Progenitor cell of endocrine pancreas (in vitro differentiated cells): ENCODE measurements at places on chromosomes 4 and X. TPM values are rescaled to one million over a fixed set of nuclear protein-coding genes. Genes with fewer than 3 reads are reported as not detected.

GRCh38 chr4:143668930-143669552 is 31.4 kb downstream of the FREM3 start:
- no peak for DNase-seq

DNA sequence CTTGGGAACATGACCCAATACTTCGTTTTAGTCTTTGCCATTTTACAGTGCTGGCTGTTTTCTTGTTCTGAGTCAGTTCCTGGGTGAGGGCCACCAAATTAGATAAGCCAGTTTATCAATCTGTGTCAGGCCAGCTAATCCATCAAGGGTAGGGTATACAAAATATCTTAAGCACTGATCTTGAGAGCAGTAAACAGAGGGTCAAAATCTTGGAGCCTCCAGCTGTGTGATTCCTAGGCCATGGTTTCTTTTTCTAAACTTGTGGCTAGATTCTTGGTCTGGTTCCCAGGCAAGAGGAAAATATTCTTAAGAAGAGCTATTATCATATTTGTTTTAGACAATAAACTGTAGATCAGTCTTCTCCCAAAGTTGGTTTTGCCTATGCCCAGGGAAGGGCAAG is 1396.6 kb upstream of the PABPC4L start:
- DNase-seq = no peak

- no peak for DNase-seq
These were observed 443.3 kb downstream of the GBA3 start for GRCh38 chr4:23135792-23136645.

GRCh38 chrX:11886745-11887144 is 128.7 kb downstream of the MSL3 start:
- no peak for DNase-seq

DNA sequence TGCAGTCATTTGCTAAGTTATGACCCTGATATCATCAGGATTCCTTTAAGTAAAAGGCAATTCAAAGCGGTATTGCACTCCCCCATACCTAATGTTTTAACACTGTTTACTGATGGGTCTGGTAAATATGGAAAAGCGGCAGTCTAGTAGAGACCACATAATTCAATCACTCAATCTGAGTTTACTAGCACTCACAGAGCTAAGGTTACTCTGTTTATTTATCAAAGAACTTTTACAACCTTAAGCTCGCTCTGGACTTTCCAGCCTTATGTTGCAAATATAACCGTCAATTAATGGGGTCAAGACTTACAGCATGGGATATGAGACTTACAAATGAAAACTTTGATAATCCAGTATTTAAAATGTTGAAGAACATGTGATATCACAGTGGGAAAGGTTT is 124.5 kb upstream of the ZCCHC13 start:
- no peak for DNase-seq

- no peak for DNase-seq
These were observed 71.3 kb downstream of the GLRA3 start for GRCh38 chr4:174757736-174758135.

DNA sequence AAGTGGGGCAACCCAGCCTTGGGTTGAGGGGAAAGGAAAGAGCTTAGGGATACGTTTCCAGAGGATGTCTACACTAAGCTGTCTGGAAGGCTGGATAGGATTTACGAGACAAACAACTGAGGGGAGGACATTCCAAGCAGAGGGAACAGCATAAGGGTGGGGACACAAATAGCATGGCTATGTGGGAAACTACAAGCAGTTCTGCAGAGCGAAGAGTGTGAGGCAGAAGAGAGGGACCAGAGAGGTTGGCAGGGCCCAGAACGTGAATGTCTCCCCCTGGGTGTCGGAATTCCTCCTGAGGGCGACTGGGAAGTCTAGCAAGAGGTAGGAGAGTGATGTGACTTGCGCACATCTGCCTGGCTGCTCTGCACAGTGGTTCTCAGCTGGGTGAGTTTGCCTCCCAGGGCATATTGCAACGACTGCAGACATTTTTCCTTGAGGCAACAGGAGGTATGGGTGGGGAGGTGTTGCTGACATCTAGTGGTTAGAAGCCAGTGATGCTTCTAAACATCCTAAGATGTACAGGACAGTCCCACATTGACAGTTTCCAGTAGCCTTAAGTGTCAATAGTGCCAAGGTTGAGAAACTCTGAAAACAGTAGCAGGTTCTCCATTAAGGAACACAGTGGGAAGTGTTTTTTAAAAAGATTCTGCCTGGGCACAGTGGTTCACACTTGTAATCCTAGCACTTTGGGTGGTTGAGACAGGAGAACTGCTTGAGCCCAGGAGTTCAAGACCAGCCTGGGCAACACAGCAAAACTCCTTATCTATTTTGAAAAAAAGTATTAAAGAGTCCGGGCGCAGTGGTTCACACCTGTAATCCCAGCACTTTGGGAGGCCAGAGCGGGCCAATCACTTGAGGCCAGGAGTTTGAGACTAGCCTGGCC is 9.2 kb downstream of the NDUFA1 start:
- DNase-seq = no peak

DNA sequence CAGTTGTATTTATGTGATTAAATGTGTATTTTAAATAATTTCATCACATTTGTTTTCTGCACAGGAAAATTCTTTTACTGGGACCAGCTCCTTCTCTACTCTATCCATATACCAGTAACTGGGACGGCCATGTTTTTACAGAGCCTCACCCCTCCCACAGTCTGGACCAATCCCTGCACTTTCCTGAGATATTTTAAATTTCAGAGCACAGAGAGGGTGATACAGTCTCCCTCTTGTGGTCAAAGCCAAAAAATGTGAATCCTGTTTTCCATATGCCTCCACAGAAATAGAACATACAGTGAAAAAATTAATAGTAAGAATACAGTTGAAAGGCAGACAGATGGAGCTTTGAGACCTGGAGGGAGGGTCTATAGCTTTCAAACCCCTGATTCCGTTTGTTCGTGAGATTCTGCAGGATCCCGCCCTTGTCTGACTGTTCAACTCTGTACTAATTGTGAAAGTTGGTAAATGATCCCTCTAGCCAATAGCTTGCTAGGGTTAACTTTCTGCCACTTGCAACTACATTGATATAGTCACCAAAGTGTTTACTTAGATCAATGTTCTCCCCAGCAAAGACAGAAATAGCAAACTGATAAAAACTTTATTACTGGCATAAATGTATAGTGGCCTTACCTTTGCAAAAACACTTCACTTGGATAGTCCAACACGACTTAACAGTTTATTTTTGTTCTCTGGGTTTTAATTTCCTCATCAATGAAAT is 172.2 kb downstream of the PPARGC1A start:
- DNase-seq = no peak

DNA sequence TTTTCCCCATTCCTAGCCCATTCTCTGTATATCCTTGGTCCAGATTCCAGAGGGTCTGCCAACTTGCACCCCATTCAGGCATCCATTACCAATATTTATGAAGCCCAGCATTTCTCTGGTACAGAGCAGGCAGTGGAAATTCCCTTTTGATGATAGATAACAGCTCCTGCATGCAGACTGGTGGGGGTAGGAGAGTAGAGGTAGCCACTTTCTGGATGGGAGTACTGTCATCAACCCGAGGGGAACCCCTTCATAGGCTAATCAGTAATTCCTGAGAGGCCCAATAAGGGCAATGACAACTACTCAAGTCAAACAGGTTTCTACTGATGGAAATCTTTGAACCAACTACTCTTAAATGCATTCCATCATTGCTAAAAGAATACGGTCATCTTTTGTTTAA is 63.7 kb downstream of the COL25A1 start:
- no peak for DNase-seq

GRCh38 chr4:144176476-144176875 is 36.0 kb upstream of the GYPA start:
- DNase-seq = no peak

Gene C4orf50
- 0.18 and 0.19 TPM in 2 replicates for total RNA-seq

Gene SCD5
- total RNA-seq = 14.6 and 15.7 TPM in 2 replicates

Gene ADGRL3
- total RNA-seq = 5.6 and 7.0 TPM in 2 replicates

Gene SH3TC1
- total RNA-seq = 11.2 and 12.5 TPM in 2 replicates

Gene BMP3
- 4.9 and 10.9 TPM in 2 replicates for total RNA-seq

Gene HSD17B11
- total RNA-seq = 28.2 and 31.7 TPM in 2 replicates

Gene RHOXF1
- 0.55 and 1.4 TPM in 2 replicates for total RNA-seq

Gene DOCK11
- 5.8 TPM in 2 replicates for total RNA-seq
